ENCODE measurements at places on chromosomes 6 and 20. TPM values are rescaled to one million over a fixed set of nuclear protein-coding genes. Genes with fewer than 3 reads are reported as not detected.

The FLRT3 gene
- total RNA-seq = 5.6 TPM

The WFDC10B gene
- total RNA-seq = not detected

The OR2J3 gene
- total RNA-seq = not detected

The BNIP5 gene
- not detected for total RNA-seq

The APOBEC2 gene
- not detected for total RNA-seq

The TFEB gene
- total RNA-seq = 3.0 TPM

The SLC24A3 gene
- not detected for total RNA-seq

The TSPO2 gene
- total RNA-seq = not detected

The JPH2 gene
- 3.0 TPM for total RNA-seq

The BPIFB1 gene
- not detected for total RNA-seq

The PNLDC1 gene
- total RNA-seq = not detected

The SLC39A7 gene
- 129 TPM for total RNA-seq

The TFAP2B gene
- total RNA-seq = 0.33 TPM

The PPP1R14C gene
- total RNA-seq = 1.9 TPM

Measured in uterine smooth muscle cell (primary cell).